ENCODE measurements at places on chromosomes 6 and 20.

GRCh38 chr6:34414999-34415858 is 10.6 kb downstream of the RPS10 start:
- peak; percentile 40 for DNase-seq

- no peak for DNase-seq
Measured at GRCh38 chr20:998231-998830, 3.8 kb downstream of the RSPO4 start.

- DNase-seq = no peak
Measured at GRCh38 chr6:22247916-22248482, 48.8 kb downstream of the PRL start.

DNA sequence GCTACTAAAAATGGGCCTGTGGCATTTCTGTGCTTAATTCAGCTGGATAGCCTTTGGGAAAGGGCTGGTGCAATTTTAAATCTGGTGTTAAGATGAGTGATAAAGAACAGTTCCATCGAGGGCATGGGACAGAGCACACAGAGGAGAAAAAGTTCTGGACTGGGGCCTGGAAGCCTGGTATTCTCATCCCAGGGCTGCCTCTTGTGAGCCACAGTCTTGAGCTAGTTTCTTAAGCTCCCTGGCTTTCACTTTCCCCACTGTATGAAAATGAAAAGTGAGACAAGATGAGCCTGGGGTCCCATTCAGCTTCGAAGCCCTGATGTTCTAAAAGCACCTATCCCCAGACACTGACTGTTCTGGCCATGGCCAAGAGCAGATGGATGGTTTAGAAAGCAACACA is 14.3 kb upstream of the LAMA4 start:
- DNase-seq = no peak

- DNase-seq = no peak
Measured at GRCh38 chr6:111147440-111147839, 60.1 kb downstream of the SLC16A10 start.

- no peak for DNase-seq
Measured at GRCh38 chr6:79431537-79431933, 105.7 kb downstream of the LCA5 start.

DNA sequence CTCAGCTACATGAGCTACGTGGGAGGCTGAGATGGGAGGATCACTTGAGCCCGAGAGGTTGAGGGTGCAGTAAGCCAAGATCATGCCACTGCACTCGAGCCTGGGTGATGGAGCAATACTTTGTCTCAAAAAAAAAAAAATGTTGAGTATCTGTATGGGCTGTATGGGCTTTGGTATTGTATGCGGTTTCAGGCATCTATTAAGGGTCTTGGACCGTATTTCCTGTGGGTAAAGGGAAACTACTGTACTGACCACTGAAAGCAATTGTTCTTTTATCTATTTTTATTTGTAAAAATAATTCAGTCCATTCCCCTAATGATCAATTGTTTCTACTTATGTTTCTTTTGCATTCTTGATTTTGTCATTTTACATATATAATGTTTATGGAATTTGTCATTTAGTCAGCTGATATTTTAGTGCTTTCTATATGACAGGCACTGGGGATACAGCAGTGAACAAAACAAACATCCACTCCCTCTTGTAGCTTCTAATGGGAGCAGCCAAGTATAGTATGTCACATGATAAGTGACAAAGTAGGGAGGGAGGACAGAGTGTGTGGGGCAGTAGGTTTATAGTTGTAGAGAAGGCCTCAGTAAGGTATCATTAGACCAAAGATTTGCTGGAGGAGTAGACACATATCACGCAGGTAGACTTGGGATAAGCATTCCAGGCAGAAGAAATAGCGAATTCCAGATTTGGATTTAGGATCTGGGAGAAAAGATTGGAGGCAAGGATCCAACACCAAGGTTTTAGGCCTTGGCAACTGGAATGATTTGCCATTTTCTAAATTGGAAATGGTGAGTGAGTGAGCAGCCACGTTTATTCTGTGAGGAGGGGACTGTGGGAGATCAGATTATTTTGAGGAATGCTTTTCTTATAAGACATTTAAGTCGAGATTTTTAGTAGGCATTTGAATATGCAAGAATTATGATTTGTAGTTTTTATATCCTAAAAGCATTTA is 6.0 kb downstream of the PCMT1 start:
- peak; percentile 26 for DNase-seq

GRCh38 chr6:44734886-44735629 is 347.6 kb downstream of the CDC5L start:
- no peak for DNase-seq

DNA sequence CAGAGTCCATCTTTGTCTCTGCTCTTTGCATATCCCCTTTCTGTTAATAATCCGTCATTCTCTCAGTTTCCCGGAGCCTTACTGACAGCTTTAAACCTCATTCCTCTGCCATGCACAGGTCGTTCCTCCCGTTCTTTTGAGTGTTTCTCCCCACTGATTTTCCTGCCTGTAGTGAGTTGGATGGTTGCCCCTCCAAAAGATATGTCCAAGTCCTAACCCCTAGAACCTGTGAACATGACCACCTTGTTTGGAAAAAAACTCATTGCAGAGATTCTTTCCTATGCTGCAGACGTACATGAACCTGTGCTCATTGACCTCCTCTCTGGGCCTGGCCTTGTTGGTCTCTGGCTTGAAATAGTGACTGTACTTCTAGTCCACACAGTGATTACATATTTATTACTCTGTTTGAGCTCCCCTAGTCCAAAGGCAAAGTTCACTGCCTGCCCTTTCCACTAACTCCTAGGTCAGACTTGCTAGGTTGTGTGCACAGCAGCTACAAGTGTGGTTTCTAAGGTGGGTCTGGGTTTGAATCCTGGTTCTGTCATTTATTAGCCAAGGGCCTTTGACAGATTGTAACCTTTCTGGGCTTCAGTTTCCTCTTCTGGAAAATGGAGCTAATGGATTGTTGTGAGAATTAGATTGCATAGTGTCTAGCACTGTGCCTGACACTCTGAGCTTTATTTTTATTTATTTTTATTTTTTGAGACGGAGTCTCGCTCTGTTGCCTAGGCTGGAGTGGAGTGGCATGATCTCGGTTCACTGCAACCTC is 29.3 kb downstream of the PPARD start:
- DNase-seq = no peak

- no peak for DNase-seq
Measured at GRCh38 chr6:43491750-43492661, 14.6 kb downstream of the TJAP1 start.

DNA sequence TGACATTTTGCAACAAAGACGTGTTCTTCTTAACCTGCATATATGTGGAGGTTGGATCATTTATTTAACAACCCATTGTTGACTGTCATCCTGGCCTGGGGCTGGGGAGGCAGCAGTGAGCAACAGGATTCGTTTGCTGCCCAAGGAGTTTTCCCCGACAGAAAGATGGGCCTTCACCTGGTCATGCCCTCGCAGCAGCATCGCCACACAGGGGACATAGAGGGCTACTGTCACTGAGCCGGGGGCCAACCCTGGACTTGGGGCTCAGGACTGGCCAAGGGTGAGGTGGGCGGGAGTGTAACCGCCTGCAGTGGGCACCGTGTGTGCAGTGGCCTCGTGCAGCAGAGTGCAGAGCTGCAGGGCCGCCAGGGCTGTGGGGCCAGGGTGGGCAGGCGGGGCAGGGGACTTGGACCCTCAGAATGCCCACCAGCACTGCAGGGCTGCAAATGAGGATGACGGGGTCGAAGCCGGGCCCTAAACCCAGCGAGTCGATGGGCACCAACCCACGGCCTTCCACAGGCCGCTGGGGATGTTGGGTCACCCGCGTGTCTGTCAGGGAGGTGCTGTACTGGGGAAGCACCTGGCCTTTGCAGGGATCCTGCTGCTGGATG is 11.8 kb downstream of the DUSP22 start:
- DNase-seq = no peak

DNA sequence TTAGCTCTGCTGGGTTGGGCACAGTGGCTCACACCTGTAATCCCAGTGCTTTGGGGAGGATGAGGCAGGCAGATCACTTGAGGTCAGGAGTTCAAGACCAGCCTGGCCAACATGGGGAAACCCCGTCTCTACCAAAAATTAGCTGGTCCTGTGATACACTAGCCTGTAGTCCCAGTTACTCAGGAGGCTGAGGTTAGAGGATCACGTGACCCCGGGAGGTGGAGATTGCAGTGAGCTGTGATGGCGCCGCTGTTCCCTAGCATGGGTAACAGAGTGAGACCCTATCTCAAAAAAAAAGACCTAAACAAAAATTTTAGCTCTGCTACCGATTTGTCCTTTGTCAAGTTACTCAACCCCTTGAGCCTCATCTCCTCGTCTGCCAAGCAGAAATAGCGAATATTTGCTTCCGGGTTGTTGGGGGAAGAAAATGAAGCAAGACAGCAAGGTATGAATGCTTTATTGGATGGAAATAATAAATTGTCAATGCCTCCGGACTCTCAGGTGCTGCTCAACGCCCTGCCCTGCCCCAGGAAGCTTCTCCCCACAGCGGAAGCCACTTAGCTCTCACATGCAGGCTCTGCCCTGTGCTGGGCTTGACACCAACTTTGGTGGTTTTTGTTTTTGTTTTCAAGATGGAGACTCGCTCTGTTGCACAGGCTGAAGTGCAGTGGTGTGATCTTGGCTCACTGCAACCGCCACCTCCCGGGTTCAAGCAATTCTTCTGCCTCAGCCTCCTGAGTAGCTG is 24.9 kb upstream of the ITCH start:
- DNase-seq = no peak

- DNase-seq = no peak
Measured at GRCh38 chr6:159360306-159360705, 191.1 kb downstream of the FNDC1 start.

DNA sequence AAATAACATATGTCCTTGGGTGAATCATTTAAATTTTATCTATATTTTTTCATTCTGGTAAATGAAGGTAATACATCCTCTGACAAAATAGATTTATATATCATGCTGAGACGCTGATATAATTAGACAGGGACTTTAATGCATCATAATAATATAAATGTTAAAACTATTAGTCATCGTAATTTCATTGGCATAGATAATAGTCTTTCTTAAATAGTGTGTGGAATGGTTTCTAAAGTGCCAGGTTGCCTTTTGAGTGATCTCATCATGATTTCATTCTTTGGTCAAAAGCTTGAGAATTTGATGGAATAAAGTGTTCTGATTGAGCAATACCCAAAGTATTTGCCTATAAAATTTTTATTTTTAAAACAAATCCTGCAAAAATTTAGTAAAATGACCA is 43.2 kb upstream of the BMP5 start:
- DNase-seq = no peak

DNA sequence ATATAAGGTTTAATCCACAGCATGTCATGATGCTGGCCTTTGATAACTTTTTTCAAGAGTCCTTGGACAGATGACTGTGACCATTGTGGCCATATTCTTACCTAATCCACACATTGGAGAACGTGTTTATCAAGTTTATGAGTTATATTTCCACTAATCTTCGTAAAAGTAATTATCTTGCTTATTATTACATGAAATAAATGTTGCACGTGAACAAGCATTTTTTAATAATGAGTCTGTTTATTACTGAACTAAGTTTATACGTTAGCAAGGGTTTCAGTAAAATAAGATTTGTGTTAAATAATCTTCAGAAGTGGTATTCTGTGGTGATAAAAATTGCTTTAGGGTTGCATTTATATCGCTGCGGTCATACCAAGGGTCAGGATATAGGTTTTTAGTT is 107.1 kb downstream of the SCAF8 start:
- no peak for DNase-seq

DNA sequence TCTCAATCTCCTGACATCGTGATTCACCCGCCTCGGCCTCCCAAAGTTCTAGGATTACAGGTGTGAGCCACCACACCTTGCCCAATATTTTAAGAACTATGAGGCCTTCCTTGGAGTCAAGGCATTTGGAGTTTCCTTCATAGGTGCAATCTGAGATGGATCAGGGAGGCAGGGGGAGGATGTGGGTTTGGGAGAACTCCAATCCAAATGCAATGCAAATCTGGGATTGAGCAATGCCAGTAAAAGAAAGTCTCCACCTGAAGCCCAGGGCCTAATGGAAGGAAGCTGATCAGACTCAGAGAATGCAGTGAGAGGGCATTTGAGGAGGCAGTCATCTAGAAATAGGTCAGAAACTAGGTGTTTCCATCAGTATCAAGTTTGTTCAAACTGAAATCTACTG is 21.2 kb downstream of the RSPH3 start:
- DNase-seq = no peak

- DNase-seq = no peak
Measured at GRCh38 chr6:117399126-117399525, 26.6 kb downstream of the ROS1 start.

GRCh38 chr6:1581120-1581991 is 28.4 kb upstream of the FOXC1 start:
- no peak for DNase-seq

DNA sequence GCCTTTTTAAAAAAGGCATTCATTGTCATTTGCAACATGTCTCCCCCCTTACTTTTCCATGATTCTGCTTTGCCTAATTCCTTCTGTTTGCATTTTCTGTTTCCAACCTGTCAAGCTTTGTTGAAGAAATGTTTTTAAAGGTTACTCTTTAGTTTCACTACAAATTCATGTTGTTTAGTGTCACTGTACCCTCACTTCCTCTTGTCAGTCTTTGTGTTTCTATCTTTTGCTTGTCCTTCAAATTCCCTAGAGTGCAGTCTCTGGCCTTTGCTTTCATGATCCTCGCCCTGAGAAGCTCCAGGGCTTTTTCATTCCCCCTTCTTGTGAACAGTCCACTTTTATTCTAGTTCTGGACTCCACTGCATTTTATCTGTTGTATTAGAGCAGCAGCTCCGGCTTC is 90.6 kb downstream of the MAP3K4 start:
- no peak for DNase-seq

DNA sequence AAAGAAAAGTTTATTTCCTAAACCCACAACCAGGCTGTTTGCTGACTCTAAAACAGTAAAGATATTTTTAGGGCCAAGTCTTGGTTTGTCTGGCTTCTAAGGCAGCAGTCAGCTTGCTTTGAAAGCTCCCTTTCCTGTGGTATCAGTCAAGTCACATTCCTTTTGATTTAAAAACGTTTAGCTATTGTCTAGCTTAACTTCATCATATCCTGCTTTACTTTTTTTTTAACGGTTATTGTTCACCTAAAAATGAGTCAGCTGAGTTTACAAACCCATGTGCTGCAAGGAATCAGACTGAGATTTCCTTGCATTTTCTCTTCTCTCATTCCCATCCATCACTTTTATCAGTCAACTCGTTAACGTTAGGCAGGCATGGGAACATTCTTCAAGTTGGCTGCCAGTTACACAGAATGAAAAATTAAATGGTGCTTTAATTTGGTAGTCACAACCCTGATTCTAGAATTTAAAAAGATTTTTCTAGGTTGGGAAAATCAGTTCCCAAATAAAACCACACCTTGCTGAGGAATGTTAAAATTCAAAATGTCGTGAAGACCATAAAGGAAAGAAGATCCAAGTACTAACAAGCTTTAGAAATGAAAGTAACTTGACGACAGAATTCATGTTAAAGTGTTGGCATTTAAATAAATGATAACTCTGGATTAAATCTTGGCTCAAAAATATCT is 45.9 kb downstream of the ELOVL5 start:
- no peak for DNase-seq

DNA sequence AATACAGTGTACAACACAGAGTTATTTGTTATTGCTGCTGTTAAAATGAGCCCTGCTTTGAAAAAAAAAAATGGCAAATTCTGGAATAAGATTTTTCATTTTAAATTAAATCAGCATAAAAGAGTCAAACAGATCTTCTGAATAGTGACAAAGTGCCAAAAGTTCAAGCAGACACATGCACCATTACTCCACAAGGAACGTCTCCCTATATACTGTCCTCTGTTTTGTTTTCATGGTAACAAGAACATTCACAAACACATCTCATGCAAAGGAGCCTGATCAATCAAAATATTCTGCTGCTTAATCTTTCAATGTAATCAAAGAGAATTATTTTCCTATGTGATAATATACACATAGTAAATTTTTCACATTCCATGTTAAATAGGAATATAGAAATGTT is 2.7 kb downstream of the HIVEP2 start:
- no peak for DNase-seq

- no peak for DNase-seq
Measured at GRCh38 chr20:38272398-38272797, 11.9 kb upstream of the KIAA1755 start.

Data from GM13977 (cell line).